SK-N-SH (cell line): ENCODE measurements at places on chromosomes 11 and 22. TPM values are rescaled to one million over a fixed set of nuclear protein-coding genes. Genes with fewer than 3 reads are reported as not detected.
A peak's percentile ranks its signal among the peaks of the same experiment; 100 is the strongest.

The FLRT1 gene
- 0.03 TPM in 2 replicates for polyA plus RNA-seq

The MYBPC3 gene
- not detected in 2 replicates for polyA plus RNA-seq

The HEPHL1 gene
- not detected in 2 replicates for polyA plus RNA-seq

DNA sequence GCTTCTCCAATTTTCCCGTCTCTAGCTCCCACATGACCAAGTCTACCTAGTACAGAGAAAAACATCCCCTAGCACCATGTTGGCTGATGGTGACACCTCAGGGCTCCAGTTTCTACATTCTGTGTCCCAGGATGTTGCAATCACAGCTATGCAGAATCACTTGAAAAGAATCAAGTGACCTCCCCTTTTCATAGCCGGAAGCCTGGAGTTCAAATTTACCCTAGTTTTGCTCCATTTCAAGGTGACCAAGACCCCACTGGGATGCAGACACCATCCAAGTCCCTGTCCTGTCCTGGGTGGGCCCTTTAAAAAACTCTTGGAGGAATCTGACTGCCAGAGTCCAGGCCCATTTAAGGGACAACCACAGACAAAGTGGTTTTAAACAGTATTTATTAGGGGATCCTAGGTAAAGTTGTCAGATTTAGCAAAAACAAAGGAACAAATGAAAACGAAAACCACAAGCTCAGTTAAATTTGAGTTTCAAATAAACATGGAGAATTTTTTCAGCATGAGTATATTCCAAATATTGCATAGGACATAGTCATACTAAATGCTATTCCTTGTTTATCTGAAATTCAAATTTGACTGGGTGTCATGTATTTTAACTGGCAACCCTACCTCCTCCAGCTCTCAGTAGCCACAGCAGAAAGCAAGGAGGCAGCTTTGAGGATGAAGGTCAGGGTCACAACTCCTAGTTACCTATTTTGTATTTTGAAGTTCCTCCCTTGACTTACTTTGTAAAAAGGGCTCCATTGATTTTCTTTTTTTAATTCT, 52.4 kb downstream of the MIAT start:
- no peak for DNase-seq
- H3K36me3 ChIP-seq: no peaks in the 10 kb centered on the region
- H3K27me3 ChIP-seq: no peaks in the 10 kb centered on the region

DNA sequence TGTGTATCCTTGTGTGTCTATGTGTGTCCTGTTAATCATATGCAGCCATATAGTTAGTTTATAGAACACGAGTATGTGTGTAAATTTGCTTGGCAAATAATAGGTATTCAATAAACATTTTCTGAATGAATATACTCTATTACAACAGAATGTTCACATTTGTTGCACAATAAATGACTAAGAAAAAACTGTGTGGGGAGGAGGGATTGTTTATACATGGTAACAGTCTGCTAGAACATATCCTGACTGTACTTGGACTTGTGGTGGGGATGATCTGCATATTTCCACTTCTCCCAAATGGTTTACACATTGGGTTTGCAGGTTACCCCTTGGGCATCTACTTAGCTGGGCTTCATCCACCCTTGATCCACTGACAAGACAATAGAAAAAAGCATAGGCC, 194.6 kb downstream of the INSC start:
- DNase-seq: no peak
- H3K27ac ChIP-seq: no peak overlapping the region
- H3K4me1 ChIP-seq: no peaks in the 10 kb centered on the region
- H3K36me3 ChIP-seq: no peaks in the 10 kb centered on the region
- H3K4me3 ChIP-seq: no peak overlapping the region

GRCh38 chr11:27968461-27968860, 139.5 kb downstream of the KIF18A start:
- H3K36me3 ChIP-seq: no peaks in the 10 kb centered on the region
- no peak for DNase-seq
- no peaks in the 10 kb centered on the region for H3K4me1 ChIP-seq
- H3K27me3 ChIP-seq: no peaks in the 10 kb centered on the region

DNA sequence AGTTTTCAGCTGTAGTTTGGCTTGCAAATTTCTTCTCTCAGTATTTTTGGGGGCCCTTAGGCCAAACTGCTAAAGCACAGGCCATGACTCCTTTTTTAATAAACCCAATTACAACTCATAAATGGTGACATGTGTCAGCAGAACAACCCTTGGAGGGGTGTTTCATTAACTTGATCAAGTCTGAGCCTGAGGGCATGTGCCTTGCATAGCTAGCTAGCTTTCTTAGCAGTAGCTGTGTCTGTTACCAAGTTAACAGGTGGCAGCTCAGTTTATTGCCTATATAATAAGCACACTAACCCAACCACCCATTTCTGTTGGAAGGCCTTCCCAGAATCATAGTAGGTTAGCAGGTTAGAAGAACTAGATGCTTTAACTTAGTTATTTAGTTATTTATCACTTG, 950.3 kb upstream of the CCDC90B start:
- H3K27me3 ChIP-seq: no peaks in the 10 kb centered on the region
- H3K4me1 ChIP-seq: peaks cover 6% of the 10 kb centered on the region; the same call in 1 of the 2 replicates
- H3K4me3 ChIP-seq: no peak overlapping the region
- peak; percentile 3 for DNase-seq
- no peak overlapping the region; the same call in 1 of the 2 replicates for H3K27ac ChIP-seq
- no peaks in the 10 kb centered on the region for H3K36me3 ChIP-seq
